Activated T-cell treated with anti-CD3 and anti-CD28 coated beads, Interleukin-2, amount 50 U/mL, for 24 hours (primary cell): ENCODE measurements at places on chromosomes 1 and 21.

GRCh38 chr1:180612632-180613031 lies 19.2 kb upstream of the XPR1 start:
- DNase-seq: no peak

DNA sequence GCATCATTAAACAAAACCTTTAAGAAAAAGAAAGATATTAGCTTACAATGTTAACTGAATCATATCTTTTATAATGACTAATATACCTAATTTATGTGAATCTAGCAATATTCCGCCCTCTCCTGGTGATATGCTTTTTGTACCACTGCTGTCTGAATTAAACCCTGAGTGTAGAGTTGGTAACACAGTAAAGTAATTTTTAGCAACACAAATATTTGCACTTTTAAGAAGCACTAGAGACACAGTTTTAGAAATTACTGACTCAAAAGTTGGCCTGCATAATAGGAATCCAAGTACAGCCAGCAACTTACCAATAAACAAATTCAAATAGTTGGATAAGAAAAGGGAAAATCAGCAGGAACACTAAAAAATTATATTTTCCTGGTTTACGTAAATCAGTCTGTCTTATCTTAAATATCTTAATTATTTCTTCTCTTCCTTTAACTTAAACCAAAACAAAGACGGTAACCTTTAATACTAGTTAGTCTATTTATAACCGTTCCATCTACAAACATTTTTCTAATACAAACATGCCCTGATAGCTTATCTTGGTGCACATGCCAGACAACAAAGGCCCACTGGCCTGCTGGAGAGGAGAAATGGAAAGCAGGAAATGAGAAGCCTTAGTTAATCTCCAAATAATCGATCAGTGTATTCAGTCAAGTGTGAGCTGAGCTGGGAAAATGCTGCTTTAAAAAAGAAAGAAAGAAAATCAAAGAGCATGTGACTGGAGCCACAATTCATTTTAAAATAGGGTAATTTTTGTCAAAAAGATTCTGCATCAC lies 246.0 kb downstream of the RERE start:
- no peak for DNase-seq

GRCh38 chr21:46256501-46256994 lies 28.0 kb upstream of the LSS start:
- no peak for DNase-seq

GRCh38 chr1:109791495-109792043 lies 27.8 kb upstream of the EPS8L3 start:
- DNase-seq: peak; percentile 28

GRCh38 chr1:53384796-53385195 lies 56.9 kb upstream of the LRP8 start:
- no peak for DNase-seq

GRCh38 chr1:12302798-12303447 lies 73.1 kb downstream of the VPS13D start:
- no peak for DNase-seq

DNA sequence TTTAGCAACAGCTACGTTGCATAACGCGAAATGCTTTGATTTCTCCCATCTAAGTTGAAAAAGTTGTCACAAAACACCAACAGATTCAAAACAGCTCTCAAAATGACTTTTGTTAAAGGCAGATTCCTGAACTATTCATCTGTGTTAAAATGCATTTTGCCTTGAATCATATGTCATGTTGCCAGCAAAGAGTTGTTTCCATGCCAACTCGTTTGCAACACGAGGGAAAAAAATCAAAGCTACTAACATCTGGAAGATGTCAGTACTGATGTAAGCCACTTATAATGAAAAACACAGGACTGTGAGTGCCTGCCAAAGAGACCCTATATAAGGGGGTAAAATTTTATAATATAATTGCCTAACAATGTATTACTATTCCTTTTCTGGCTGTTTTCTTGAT lies 182.7 kb upstream of the PTBP2 start:
- DNase-seq: no peak

- DNase-seq: no peak
Measured at GRCh38 chr1:182200025-182200812, 138.7 kb upstream of the ZNF648 start.

GRCh38 chr1:22517956-22518355 lies 45.3 kb upstream of the EPHA8 start:
- DNase-seq: no peak

DNA sequence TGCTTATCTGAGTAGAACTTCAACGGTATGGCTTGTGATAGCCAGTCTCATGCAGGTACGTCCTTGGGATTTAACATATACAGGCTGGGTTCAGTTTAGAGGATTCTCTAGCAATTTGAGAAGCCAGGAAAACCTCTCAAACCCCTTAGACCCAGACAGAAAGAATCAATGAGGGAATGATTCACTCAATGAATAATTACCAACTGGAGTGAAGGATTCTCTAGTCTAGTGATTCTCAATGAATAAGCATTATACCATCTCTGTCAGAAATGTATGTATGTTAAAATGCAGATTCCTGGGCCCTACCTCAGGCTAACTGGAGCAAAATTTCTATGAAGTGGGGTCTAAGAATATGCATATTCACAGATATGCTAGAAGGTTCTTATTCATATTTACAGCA lies 54.5 kb upstream of the APP start:
- no peak for DNase-seq

GRCh38 chr1:164625004-164625617 lies 66.1 kb downstream of the PBX1 start:
- no peak for DNase-seq

- DNase-seq: no peak
Measured at GRCh38 chr21:45178070-45178608, 103.8 kb downstream of the ADARB1 start.

DNA sequence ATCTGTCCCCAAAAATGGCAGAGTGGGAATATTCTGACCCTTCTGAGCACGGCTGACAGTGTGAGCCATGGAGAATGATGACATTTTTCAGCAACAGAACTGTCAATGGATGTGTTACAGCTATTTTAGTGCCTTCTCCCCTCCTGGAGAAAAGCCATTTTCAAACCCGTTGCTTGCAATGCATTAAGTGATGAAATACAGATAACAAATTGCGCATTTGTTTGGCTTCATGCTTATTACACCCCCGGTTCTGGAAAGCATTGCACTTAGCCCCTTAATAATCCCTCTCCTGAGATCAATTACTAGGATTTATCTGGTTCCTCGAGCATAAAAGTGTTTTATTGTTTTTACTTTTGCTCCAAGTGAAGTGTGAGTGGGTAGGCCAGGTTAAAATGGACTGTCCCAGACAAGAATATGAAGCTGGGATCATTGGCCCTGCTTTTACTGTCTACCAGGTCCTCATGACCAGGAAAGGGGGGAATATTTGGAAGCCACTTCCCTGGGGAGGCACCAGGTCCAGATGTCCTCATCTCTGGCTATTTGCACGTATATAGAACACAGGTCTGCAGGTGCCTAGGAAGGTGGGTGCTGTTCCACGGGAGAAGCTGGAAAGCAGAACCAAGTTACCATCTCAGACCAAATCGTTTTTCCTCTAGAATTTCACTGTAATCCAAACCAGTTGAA lies 37.5 kb upstream of the HHAT start:
- DNase-seq: no peak

DNA sequence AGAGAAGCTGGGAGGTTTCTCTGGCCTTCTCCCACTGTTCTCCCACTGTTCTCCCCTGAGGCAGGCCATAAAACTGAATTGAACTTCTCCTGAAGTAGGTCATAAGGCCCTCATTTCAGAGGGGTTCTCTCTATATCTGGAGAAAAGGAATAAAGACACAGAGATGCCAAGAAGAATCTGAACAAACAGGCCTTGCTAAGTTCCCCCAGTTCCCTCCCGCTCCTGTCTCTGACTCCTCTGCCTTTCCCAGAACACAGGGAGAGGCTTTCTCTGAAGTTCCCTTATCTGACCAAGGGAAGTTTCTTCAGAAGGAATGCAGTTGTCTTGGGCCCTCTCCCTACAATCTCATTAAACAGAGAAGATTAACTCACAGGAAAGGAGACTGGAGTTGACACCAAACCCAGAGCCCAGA lies 83.4 kb downstream of the SLC16A1 start:
- no peak for DNase-seq

DNA sequence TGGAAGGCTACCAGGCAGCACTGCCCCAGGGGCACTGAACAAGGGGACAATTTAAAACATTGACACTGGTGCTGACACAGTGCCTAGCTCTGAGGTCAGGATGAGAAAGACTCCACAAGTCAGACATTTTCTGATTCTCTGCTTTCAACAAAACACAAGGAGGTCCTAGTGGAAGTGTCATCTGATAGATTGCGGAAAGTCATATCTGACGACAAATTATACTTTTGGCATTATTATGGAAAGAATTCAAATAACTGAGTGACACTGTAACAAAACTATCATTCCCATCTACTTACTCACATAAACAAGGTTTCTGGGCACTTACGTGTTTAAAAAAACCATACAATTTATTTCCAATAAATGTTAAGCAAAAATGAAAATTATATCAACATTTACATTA lies 123.5 kb downstream of the SLC45A1 start:
- no peak for DNase-seq

GRCh38 chr1:181179279-181179986 lies 90.9 kb downstream of the IER5 start:
- peak; percentile 2 for DNase-seq

- no peak for DNase-seq
Measured at GRCh38 chr21:26617176-26617575, 44.1 kb upstream of the CYYR1 start.

GRCh38 chr1:93992190-93992589 lies 83.0 kb upstream of the GCLM start:
- DNase-seq: no peak

- DNase-seq: no peak
Measured at GRCh38 chr1:14181191-14181795, 417.2 kb upstream of the KAZN start.

DNA sequence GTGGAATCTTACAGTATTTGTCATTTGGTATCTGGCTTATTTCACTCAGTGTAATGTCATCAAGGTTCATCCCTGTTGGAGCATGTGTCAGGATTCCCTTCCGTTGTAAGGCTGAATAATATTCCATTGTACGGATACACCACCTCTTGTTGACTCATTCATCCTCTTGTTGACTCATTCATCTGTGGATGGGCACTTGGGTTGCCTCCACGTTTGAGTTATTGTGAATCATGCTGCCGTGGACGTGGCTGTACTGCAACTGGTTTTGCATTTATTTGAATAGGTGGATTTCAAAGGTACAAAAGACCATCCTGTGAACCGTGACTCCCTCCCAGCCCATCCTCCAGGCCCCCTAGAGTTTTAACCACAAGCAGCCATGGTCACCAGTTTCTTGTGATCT lies 11.9 kb upstream of the TCP10L start:
- no peak for DNase-seq

DNA sequence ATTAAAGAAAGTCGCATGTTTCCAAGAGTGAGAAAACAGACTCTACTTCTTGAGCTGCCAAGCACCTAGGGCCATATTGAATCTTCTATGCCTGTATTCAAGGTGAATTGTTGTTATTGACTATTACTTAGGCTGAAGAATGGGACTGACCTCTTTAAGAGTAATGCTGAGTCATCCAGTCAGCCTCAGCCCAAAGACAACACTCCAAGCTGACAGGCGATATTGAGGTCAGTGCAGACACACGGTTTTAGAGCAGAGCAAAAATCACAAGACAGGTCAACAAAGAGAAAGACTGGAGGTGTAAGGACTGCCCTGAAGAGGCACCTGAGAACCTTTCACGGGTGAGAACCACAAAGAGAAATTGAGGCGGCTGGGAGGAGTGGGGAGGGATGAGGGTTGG lies 146.9 kb downstream of the MIS18A start:
- DNase-seq: no peak

DNA sequence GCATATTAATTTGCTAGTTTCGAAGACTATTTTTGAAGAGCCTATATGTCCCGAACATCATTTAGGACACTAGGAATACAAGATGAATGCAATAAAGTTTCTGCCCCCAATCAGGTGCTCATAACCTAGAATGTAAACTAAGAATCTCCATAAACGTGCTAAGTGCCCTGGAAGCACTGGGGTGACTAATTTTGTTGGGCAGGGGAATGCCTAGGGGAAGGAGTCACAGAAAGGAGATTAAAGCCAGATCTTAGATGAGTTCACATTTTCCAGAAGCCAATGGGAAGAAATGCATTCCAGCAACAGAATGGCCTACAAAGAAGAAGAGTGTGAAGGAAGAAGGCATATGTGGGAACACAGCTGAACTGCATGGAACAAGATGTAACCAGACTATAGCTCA lies 19.5 kb downstream of the SCYL3 start:
- DNase-seq: no peak

DNA sequence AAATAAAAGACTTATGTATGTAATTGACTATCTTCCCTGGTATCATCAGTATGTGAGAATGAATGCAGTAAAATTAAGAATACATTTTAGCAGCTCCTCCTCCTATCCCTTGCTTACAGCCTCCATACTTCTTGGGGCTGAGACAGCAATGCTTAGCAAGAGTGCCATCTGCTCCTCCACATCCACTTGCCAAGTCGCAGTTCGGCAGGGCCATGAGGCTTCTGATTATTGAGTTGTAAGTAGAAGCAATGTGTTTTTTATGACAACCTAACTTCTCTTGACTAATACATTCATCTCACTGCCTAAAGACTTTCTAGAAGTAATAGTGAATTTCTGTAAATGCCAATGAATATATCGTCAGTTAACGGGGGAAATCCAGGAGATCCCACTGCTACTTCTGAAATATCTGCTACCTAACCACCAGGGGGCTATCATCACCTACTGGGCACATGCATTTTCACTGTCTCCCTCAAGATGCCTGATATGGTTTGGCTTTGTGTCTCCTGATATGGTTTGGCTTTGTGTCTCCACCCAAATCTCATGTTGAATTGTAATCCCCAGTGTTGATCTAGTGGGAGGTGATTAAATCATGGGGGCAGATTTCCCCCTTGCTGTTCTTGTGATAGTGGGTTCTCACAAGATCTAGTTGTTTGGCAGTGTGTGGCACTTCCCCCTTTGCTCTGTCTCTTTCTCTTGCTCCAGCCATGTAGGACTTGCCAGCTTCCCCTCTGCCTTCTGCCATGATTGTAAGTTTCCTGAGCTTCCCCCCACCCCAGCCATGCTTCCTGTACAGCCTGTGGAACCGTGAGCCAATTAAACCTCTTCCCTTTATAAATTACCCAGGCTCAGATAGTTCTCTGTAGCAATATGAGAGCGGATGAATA lies 59.6 kb downstream of the EXTL2 start:
- no peak for DNase-seq

GRCh38 chr1:178921499-178921898 lies 50.6 kb upstream of the ANGPTL1 start:
- DNase-seq: no peak

GRCh38 chr21:16216288-16216962 lies 486.6 kb downstream of the USP25 start:
- no peak for DNase-seq

DNA sequence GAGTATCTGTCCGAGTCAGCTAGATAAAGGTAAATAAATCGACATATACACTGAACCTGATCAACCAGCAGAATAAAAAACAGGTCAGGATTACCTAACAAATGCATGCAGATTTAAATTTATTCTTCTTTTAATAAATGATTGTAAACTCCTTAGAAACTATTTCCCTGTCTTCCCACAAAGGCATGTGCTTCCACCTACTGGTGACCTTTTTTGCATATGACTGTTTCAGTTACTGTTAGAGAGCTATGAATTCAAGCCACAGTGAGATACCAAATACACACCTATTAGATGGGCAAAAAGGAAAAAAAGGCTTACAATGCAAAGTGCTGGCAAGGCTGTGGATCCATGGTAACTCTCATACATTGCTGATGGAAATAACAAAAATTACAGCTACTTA lies 957.4 kb upstream of the NCAM2 start:
- no peak for DNase-seq

GRCh38 chr21:45112371-45112770 lies 38.0 kb downstream of the ADARB1 start:
- DNase-seq: no peak
